ENCODE measurements at places on chromosomes 4 and X.

DNA sequence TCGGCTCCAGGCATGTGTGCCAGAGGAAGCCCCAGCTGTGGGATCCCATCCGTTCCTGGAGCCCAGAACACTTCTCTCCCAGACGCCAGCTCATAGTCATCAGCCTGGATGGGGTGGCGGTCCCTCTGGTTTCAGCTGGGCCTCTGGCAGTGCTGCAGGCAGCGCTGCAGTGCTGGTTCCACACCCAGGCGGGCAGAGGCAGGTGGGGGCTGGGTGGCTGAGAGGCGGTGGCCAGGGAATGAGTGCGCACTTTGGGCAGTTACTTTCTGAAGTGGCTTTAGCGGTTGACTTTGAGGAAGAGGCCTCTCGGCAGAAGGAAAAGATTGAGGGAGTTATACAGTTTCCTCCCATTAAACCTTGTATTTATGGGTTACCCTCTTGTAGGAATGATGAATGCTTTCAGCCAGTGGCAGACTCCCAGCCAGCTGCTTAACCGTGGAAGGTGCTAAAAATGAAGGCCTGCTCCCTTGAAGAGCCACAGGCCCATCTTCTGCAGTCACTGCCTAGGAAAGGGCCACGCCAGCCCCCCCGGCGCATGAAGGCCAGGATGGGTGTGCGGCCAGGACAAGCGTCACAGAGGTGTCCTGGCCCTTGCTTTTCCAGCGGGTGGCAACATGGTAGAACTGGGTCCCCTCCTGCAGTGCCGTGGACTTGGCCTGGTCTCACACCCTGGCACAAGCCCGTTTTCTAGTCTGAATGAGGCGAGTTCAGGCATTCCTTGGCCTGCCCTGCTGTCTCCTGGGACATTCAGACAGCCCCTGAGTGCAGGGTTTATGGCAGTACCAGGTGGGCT, 9.9 kb downstream of the TADA2B start:
- DNase-seq = no peak

- no peak for DNase-seq
Measured at GRCh38 chr4:152735396-152735859, 44.1 kb downstream of the TIGD4 start.

GRCh38 chr4:54217642-54218495, 11.2 kb upstream of the PDGFRA start:
- DNase-seq = peak; percentile 35

DNA sequence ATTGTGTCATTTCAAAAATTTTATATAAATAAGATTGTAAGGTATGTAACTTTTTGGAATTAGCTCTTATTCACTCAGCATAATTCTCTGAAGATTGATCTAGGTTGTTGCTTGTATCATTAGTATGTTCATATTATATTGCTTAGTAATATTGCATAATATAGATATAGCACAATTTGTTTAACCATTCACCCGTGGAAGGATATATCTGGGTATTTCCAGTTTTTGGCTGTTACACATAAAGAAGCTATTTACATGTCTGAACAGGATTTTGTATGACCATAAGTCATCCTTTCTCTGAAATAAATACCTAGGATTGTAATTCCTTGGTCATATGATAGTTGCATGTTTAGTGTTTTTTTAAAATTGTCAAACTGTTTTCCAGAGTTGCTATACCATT, 82.5 kb downstream of the CPEB2 start:
- no peak for DNase-seq

DNA sequence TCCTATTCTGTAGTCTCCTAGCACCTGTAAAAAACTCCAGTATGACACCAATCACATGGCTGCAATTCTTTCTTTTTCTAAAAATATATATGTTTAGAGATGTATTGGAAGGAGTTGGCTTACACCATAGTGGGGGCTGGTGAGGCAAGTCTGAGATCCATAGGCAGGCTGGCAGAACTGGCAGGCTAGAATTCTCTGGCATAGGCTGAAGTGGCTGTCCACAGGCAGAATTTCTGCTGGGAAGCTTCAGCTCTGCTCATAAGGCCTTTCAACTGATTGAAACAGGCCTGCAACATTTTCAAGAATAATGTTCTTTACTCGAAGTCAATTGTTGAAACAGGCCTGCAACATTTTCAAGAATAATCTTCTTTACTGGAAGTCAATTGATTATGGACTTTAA, 37.0 kb downstream of the FGF2 start:
- DNase-seq = no peak

- no peak for DNase-seq
Measured at GRCh38 chr4:75555294-75556164, at the start of gene ODAPH. ODAPH (plus strand) TSS chr4:75556066; CDS start chr4:75556083, 17 bp downstream.

DNA sequence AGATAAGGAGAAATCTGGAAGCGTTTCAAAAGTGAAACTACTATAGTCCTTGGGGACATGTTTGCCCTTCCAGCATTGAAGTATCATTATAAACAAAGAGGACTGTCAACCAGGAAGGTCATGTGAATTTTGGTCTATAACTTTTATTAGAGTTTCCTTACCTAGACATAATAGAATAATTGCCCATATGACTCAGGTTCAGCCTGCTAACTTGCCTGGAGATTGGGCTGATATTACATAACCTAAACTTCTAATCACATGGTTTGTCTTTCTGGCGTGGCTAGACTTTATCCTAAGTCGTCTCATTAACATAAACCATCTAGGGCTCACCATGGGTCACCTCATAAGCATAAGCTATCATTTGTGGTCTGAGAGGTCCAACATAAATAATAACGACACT, 775.9 kb downstream of the CENPC start:
- DNase-seq = no peak

DNA sequence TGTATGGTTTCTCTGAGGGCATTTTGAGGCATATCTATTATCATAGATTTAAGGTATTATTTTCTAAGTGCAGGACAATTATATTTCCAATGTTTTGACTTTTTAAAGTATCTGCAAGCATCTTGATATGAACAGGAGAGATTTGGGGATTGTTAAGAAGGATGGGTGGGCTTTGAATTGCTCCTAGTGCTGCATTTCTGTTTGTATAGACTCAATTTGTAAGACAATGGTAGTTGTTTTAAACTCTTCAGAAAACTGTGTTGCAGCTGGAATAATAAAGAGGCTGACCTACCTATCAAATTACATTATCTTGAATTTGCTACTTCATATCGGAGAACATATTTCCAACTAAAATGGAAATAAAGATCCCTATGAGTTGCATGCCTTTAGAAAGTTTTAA, 570.3 kb downstream of the ADGRL3 start:
- DNase-seq = no peak

DNA sequence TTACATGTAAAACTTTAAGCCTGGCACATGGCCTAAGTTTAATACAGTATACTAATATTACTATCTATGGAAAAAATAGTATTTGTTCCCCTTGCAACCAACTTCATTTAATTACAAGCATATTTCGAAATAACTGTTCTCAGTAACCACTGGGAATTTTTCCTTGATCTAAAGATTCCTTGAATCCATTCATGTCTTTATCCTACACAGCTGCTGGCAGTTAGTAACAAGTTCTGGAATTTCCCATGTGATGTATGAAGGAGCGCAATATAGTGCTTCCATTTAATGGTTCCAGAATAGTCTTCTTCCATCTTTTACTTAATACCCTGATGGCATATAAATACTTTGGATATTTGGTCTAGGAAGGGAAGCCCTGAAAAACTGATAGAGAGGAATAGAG, 136.5 kb downstream of the AASDH start:
- no peak for DNase-seq

DNA sequence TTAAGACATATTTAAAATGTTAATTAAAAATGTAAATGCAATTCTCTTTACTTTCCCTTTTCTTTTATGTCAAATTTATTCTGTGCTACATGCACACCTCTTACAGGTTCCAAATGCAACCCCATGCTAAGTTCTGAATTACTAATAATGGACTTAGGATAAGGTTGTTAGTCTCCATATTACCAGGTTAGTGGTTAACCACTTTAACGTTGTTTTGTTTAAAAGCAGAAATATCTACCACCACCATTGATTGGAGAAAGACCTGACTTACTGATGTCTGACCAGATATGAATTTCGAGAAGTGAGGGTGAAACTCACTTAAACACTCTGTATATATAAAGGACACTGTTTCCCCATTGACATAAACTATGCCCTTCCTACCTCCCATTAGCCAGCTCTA, 6.9 kb upstream of the TRPC3 start:
- DNase-seq = no peak
